ENCODE measurements at places on chromosomes 4 and X.

DNA sequence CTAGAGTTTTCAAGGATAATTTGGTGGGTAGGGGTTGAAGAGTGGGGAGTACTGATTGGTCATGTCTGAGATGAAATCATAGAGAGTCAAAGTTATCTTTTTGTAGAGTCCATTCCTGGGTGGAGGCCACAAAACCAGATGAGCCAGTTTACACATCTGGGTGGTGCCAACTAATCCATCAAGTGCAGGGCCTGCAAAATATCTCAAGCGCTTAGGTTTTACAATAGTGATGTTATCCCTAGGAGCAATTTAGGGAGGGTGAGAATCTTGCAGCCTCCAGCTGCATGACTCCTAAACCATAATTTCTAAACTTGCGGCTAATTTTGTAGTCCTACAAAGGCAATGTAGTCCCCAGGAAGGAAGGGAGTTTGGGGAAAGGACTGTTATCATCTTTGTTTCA, 988.3 kb upstream of the LCORL start:
- DNase-seq = no peak

GRCh38 chr4:148514581-148514980, 72.4 kb upstream of the NR3C2 start:
- DNase-seq = no peak

GRCh38 chr4:30330894-30331652, 389.1 kb upstream of the PCDH7 start:
- no peak for DNase-seq

DNA sequence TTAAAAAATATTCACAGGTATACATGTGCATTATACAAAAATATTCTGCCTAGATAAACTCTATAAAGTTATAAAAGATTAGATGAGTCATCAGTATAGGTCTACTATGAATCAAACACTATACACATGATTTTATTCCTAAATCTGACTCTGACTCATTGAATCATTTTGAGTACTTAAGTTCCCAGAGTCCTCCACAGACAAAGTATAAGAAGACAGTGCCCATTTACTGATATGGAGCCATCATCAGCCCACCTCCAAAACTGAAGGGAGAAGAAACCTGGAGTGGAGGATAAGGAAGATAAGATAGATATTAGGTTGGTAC, 28.7 kb upstream of the ANTXR2 start:
- no peak for DNase-seq

- no peak for DNase-seq
Observed at GRCh38 chr4:16707874-16708273, 190.6 kb downstream of the LDB2 start.

DNA sequence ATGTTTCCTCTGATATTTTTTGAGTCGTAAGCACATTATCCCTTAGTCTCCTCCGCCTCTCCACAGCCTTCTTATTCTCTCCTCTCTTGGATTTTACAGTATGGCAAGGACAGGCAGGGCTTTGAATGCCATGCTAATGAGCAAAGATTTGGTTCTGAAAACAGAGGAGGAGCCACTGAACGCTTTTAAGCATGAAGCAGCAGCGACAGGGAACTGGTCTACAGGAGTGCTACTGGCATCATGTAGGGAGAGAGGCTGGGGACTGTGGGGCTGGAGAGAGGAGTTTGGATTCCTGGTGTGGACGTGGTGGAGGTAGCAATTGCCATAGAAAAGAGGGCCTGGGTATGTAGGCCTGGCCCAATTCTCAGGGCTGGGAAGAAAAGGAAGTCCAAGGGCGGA, 4.6 kb upstream of the CD99L2 start:
- no peak for DNase-seq

- no peak for DNase-seq
Observed at GRCh38 chr4:106287353-106287969, 28.5 kb downstream of the TBCK start.

- DNase-seq = no peak
Observed at GRCh38 chr4:171676555-171677215, 136.5 kb upstream of the GALNTL6 start.

- DNase-seq = no peak
Observed at GRCh38 chr4:23324021-23324690, 565.7 kb downstream of the PPARGC1A start.

All from stimulated activated CD8-positive, alpha-beta memory T cell treated with anti-CD3 and anti-CD28 coated beads, Interleukin-7, amount 100 ng/mL, for 1 hour (primary cell).